ENCODE measurements at places on chromosomes 4 and X.

DNA sequence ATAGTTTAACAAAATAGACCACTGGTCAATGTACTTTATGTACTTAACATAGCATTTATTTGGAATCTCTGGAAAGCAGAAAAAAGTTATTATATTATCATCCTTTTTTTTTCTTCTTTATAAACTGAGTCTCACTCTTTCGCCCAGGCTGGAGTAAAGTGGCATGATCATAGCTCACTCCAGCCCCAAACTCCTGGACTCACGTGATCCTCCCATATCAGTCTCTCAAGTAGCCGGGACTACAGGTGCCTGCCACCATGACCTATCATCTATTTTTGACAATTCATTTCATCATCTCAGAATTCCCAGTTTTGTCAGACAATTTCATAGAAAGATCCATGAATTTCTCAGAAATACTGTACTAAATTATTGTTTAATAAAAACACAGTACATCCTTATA lies 12.7 kb downstream of the RAB28 start:
- DNase-seq, result no peak

GRCh38 chr4:138087066-138087719 lies 155.0 kb downstream of the SLC7A11 start:
- no peak for DNase-seq

DNA sequence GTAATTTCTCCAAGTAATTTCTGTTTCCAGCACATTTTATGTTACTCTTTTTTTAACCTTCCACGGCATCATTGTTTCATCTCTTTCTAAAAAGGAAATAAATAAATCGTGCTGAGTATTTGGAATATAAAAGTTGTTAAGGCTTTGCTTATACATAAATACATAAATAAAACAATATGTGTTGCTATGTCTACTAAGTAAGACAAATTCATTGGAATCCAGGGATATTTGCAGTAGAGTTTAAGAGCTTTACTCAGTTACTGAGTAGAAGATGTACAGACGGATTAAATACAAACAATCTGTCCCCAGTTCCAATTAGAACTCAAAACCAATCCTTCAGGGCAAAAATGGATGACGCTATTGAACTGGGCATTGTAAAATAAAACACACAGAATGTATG lies 1.4 kb downstream of the ARHGAP24 start:
- no peak for DNase-seq

GRCh38 chrX:71604141-71604540 lies 14.2 kb downstream of the CXCR3 start:
- DNase-seq, result no peak

DNA sequence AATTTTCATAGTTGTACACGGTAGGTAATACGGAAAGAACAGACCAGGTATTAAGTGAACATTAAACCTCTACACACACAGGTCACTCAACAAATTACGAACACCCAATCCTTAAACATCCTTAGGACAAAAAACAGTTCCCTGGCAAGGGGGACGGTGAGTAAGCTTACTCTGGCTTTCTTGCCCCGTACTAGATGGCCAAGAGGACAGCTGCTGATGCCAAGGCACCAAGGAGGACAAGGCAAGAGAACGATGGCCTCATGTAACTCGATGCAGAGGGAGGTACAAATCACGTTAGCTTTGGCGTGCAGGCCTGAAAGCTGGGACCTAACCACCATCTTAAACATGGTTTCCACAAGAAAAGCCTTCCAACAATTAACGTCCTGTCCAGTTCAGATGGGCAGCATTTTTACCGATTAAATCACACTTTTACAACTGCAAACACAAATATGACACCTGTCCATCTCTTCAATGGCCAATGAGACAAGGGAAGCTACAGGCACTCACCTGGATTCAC lies 23.7 kb downstream of the FAT1 start:
- no peak for DNase-seq

- DNase-seq, result no peak
Observed at GRCh38 chr4:101254776-101255175, 92.5 kb downstream of the PPP3CA start.

- DNase-seq, result no peak
Observed at GRCh38 chrX:8897259-8897658, 96.1 kb upstream of the FAM9A start.

DNA sequence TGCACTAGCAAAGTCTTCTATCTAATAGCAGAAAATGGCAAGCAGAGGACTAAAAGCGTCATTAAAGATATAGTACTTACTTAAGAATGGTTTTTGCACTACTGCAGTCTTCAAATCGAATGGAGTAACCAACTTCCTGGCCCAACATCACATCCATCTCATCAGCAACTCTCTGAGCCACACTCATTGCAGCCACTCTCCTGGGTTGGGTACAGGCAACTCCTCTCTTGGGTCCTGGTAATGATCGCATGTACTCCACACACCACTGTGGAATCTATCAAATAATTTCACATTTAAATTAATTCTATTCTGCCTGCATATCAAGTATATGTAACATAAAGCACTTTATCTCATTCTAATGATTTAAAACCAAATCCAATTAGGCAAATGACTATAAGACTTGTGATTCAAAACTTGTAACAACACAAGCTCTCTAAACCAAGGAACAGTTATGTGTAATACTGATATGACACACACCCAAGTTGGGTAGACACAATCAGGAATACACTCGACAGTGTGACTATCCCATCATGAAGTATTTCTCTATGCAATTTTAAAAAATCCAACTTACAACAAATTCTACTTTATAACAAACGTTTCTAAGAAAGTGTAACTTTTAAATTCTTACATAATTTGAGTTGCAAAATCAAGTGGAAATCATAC lies 13.6 kb downstream of the DHX15 start:
- DNase-seq, result no peak

DNA sequence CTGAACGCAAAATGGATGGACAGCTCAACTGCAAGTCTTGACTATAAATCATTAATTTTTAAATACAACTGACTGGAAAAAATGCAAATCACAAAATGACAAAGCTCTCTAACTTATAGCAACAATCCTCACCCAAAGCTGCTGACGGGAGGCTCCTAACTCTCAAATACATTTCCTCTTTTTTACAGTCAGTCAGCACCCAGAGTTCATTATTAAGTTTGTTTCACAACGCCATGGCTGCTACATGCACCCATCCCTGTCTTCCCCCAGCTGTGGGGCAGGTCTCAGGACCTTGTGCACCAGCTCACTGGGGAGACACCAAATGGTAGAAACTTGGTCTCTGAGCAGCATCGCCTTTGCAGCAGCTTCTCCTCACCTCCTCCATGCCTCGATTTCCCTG lies 97.6 kb downstream of the SLC34A2 start:
- DNase-seq, result no peak

DNA sequence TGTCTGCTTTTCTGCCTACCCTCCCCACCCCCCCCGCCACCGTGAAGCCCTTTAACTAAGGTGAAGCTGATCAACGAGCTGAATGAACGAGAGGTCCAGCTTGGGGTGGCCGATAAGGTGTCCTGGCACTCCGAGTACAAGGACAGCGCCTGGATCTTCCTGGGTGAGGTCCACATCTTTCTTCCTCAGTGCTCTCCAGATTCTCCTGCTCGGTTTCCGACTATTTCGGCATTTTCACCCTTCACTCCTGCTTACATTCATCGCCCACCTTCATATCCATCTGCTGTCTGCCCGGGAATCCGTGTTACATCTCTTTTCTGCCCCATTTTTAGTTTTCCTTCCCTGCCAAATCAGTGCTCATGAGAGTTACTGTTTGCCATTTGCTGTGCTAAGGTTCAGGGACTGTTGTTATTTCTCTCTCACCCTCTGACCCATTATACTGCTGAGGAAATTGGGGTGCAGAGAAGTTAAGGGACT lies 459 bp downstream of the RBMX2 start:
- no peak for DNase-seq

GRCh38 chr4:74408639-74409038 lies 36.3 kb upstream of the AREG start:
- DNase-seq, result no peak

DNA sequence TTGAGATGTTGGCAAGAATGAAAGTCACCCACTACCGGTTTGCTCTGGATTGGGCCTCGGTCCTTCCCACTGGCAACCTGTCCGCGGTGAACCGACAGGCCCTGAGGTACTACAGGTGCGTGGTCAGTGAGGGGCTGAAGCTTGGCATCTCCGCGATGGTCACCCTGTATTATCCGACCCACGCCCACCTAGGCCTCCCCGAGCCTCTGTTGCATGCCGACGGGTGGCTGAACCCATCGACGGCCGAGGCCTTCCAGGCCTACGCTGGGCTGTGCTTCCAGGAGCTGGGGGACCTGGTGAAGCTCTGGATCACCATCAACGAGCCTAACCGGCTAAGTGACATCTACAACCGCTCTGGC lies 12.3 kb downstream of the RPL9 start:
- no peak for DNase-seq

DNA sequence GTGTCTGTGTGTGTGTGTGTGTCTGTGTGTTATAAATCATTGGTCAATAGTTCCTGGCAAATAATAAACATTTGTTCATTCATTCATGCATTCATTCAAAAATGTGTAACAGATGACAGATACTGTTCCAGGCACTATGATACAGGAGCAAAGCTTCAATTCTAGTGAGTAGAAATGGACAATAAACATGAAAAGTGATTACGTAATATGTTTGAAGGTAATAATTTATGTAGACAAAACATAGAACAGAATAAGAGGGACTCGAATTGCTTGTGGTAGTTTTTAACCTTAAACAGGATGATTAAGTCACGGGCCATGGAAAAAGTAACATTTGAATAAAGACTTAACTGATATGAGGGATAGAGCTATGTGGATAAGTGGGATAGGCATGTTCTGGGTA lies 90.1 kb upstream of the MAGEC2 start:
- no peak for DNase-seq

DNA sequence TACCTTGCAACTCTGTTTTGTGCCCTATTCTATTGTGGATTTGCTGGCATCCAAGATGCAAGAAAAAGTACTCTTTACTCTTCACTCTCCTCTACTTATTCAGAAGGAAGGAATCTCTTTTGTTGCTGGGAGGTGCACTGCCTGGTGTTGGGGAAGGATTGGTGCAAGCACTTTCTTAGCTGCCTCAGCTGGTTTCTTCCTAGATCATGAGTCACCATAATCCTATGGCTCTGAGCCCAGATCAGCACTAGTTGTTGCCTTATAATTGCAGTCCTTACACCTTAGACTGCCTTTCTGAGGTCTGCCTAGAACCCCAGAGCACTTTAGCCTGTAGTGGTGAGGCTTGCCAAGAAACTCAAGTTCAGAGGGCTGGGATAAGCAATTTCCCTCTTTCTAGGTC lies 37.0 kb upstream of the CT83 start:
- DNase-seq, result no peak

DNA sequence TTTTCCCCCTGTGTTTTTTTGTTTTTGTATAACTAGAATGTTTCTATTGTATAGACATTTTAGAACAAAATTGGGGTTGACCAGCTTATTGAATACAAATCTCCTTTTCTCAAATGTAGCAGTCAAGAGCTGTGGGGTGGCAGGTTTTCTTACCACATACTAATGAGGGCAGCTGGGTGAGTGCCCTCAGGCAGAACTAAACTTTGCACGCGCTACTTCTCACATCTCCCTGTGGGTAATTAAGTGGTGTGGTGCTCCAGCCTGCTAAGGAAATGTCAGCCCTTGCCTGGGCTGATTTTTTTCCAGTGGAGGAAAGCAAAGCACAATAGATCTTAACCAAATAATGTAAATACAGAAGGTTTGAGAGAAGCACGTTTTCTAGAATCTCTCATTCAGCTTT lies 717.6 kb upstream of the TENM3 start:
- no peak for DNase-seq

DNA sequence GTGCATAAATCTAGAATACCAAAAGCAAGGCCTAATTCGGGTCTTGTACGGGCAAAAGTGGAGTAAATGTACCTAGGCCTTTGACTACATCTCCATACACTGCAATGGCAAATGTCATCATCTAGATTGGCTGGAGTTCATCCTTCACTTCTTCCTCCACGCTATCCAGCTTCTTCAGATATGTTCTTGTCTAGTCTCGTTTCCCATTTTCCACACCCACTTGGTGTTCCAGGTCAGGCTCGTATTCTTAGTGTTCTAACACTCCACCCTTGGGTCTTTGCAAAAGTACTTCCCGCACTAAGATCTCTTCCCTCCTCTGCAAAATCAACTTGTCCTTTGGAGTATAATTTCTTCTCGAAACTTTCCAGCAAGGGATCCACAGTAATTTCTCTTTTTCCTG lies 1.4 kb downstream of the COQ2 start:
- DNase-seq, result no peak

GRCh38 chrX:21384178-21384577 lies 10.0 kb downstream of the CNKSR2 start:
- DNase-seq, result no peak

DNA sequence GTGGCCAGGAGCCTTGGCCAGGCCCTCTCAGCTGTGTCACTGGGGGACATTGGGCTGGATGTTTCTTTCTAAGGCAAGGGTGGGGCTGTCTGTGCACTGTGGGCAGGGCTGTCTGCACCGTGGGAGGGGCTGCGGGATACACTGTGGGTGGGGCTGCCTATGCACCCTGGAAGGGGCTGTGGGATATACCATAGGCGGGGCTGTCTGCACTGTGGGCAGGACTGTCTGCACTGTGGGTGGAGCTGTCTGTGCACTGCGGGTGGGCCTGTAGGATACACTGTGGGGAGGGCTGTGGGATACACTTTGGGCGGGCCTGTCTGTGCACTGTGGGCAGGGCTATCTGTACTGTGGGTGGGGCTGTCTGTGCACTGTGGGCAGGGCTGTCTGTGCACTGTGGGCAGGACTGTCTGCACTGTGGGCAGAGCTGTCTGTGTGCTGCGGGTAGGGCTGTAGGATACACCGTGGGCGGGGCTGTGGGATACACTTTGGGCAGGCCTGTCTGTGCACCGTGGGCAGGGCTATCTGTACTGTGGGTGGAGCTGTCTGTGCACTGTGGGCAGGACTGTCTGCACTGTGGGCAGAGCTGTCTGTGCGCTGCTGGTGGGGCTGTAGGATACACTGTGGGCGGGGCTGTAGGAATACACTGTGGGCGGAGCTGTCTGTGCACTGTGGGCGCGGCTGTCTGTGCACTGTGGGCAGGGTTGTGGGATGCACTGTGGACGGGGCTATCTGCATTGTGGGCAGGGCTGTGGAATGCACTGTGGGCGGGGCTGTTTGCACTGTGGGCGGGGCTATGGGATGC lies 31.1 kb downstream of the ACOX3 start:
- DNase-seq, result peak; percentile 21

DNA sequence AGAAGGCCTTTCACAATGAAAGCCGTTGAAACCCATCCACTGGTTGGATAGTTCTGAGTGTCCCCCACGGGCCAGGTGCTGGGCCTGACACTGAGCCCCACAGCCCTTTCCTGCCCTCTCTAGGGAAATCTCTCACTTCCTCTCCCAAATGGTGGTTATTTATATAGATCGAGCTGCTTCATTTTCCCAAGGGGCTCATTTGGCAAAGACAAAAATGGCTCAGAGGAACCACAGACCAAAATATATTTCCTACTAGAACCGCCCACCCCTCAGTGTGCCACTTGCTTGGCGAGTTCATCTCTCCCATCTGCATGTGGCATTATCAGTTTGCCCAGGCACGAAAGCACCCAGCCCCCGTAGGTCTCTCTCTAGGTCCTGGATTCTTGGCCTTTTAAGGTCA lies 53.3 kb upstream of the STIM2 start:
- no peak for DNase-seq

- DNase-seq, result no peak
Observed at GRCh38 chr4:127446427-127446885, 186.3 kb upstream of the INTU start.
